ENCODE measurements at places on chromosomes 7 and 10.

- no peak for DNase-seq
These were observed 92.1 kb upstream of the RSU1 start for GRCh38 chr10:16909271-16909767.

- DNase-seq: no peak
These were observed 740.5 kb downstream of the REEP3 start for GRCh38 chr10:64261676-64262075.

DNA sequence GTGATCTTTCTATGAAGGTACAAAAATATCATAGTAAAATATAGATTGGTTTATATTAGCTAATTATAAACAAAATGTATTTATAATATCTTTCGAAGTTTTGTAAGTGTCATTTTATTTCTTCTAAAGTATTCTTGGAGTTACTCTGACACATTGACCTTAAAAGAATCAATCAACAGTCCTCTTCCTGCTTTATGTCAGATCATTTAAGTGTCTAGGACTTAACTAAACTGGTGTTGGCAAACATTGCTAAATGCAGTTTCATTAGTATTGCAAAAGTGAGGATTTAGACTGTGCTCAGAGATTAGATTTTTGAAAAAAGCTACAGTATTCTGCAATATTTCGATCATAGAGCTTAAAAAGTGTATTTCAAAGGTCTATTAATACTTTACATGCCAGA is 10.3 kb downstream of the GLCCI1 start:
- no peak for DNase-seq

DNA sequence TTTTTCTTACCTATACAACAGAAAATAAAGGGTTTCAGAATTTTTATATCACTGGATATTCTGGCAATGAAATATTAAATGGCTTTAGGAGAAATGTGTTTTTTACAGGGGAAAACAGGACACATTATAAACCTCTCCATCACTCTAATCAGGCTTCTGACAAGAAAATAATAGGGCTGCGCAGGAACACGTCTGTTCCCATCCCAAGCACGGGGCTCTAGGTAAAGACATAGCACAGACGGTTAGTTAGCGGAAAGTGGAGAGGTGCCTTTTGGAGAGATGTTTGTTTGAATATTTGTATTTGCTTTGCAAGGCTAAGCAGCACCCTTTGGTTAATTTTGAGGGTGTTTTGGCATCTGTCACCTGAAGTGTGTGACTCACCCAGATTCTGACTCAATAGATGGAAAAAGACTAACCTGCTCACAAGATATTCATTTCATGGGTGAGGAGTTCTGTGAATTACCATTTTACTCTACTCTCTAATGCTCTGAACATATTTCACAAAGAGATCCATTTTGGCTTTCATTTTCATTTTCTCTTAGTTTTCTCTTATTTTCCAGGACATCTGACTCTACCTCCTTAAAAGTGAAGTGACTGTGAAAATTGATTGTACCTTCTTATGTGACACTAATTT is 174.5 kb upstream of the AKR1E2 start:
- DNase-seq: no peak

GRCh38 chr10:58322072-58322834 is 12.6 kb upstream of the UBE2D1 start:
- DNase-seq: no peak

GRCh38 chr7:94350734-94351133 is 44.0 kb upstream of the COL1A2 start:
- no peak for DNase-seq

DNA sequence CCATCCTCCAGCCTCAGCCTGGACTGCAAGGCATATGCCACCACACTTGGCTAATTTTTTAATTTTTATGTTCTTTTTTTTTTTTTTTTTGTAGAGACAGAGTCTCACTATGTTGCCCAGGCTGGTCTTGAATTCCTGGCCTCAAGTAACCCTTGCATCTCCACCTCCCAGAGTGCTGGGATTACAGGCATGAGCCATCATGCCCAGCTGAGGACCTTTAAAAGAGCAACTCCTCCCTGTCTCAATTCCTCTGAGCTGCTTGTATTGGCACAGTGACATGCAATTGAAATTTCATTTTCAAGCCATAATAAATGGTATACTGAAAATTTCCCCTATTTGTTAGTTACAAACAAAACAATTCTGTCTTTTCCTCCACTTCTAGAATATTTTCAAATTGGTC is 19.5 kb downstream of the DNAJB9 start:
- DNase-seq: no peak

- no peak for DNase-seq
These were observed 28.3 kb downstream of the MAD1L1 start for GRCh38 chr7:2204446-2204845.

DNA sequence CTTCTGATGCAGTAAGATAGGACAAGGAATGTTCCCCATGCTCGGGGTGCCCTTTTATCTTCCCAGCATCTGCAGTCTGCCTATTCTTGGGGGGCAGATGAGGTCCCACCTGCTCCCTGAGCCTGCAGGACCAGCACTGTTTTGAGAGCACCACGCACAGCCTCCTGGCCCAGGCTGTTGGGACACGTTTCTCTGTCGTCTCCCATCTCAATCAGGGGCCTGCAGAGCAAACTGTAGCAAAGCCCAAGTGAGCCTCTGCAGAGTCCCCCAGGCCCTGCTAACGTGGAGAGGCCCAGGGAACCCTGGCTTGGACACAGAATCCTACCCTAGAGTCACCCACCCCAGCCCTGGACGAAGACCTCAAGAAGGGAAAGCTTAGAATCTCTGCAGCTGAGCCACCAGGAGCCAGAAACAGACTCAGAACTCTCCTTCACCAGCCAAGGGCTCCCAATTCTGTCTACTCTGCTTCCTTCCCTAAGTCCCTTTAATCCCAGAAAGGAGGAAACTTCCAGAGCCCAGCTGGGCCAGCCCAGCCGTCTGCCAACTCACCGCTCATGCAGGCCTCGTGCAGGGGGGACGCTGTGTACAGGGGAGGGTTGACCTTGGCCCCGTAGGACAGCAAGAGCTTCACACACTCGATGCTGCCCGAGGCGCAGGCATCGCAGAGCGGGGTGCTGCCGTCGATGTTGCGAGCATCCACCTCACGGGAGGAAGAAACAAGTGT is 15.6 kb downstream of the ASB13 start:
- DNase-seq: no peak

- no peak for DNase-seq
These were observed 6.2 kb downstream of the GIGYF1 start for GRCh38 chr7:100687751-100688300.

DNA sequence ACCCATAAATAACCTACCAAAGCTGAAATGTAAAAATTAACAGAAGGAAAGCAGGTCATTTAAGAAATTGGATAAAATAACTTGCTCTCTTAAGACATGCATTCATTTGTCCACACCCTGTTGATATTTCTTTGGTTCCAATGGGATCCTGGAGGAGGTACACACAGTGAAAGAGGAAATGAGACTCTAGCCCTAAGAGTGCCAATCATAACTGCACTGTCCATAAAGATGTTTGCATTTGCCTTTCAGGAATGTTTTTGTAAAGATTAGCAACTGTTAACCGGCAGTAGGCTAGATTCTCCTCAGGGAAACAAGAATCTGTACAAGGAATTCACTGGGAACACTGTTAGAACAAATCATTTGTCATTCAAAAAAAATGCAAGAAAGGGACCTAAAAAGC is 61.0 kb downstream of the MEOX2 start:
- no peak for DNase-seq

GRCh38 chr7:73615886-73616285 is 8.4 kb downstream of the MLXIPL start:
- DNase-seq: no peak

DNA sequence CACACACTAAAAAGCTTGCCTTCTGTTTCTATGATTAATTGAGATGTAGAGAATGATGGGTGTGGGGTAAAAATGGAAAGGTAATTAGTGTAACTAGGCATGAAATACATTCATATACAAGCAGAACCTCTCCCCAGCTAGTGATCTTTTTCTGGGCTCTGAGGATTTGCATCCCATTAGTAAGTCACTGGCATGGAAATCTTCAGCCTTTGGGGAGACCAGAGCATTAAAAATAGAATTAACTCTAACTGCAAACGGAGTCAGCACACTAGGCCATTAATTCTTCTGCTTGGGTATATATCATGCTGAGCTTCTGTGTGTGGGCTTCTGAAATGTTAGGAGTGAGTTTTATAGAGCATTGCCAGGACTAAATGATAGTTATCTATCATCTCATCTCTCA is 128.9 kb downstream of the HDAC9 start:
- DNase-seq: no peak

GRCh38 chr7:41459623-41460261 is 243.1 kb downstream of the INHBA start:
- DNase-seq: no peak

- no peak for DNase-seq
These were observed 8.2 kb downstream of the VIPR2 start for GRCh38 chr7:159136442-159136841.

GRCh38 chr7:71637578-71637977 is 505.6 kb downstream of the GALNT17 start:
- no peak for DNase-seq

- DNase-seq: no peak
These were observed 10.7 kb downstream of the CTBP2 start for GRCh38 chr10:125149680-125150047.

- DNase-seq: no peak
These were observed 71.3 kb upstream of the EN2 start for GRCh38 chr7:155386608-155387007.

DNA sequence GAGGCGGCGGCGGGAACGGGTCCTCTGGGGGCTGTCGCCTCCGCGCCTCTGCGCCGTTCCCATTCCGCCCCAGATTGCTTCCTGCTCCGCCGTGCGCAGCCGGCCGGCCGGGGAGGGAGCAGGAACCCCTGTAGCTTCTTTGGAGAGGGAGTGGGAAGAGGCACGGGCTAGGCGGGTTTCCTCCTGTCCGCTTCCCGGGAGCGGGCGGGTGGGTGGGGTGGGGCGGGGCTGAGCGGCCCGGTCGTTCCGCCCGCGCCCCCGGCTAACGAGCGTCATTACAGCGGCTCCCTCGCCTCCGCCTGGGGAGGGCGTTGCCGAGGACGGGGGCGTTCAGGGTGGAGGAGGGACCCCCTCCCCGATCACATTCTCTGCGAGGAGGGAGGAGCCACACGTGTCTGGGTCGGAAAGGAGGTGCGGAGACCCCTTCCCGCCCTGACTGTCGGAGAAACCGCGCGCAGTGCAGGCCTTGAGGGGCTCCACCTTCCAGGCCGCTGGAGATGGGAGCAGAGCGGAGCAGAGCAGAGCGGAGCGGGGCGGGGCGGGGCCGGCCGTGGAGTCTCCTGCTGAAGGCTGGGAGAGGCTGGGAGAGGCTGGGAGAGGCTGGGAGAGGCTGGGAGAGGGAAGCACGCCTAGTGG is 39.7 kb downstream of the AGAP3 start:
- no peak for DNase-seq

- DNase-seq: no peak
These were observed 74.9 kb upstream of the NRBF2 start for GRCh38 chr10:63058236-63058635.

- no peak for DNase-seq
These were observed 125.6 kb downstream of the CXCL12 start for GRCh38 chr10:44259090-44259874.

GRCh38 chr10:35336921-35337823 is 863 bp downstream of the CCNY start:
- peak; percentile 13 for DNase-seq

GRCh38 chr10:100485801-100486495 is 23.1 kb downstream of the WNT8B start:
- DNase-seq: no peak

DNA sequence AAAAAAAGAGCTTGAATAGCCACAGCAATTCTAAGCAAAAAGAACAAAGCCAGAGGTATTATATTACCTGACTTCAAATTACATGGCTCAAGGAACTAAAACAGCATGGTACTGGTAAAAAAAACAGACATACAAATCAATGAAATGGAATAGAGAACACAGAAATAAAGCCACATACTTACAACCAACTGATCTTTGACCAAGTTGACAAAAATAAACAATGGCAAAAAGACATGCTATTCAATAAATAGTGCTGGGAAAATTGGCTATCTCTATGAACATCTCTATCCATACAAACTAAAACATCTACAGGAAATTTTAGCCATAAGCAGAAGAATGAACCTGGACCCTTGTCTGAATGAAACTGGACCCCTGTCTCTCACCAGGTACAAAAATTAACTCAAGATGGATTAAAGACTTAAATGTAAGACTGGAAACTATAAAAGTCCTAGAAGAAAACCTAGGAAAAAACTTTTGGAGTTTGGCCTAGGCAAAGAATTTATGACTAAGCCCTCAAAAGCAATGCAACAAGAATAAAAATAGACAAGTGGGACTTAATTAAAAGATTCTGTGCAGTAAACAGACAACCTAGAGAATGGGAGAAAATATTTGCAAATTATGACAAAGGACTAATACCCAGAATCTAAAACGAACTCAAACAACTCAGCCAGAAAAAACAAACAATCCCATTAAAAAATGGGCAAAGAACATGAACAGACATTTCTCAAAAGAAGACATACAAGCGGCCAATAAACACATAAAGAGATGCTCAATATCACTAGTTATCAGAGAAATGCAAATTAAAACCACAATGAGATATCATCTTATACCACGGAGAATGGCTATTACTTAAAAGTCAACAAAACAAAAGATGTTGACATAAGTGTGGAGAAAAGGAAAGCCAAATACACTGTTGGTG is 72.8 kb upstream of the DDC start:
- DNase-seq: no peak

- no peak for DNase-seq
These were observed 18.2 kb downstream of the LIPF start for GRCh38 chr10:88682491-88682890.

- no peak for DNase-seq
These were observed 393 bp downstream of the ZNF467 start for GRCh38 chr7:149772956-149773434.

DNA sequence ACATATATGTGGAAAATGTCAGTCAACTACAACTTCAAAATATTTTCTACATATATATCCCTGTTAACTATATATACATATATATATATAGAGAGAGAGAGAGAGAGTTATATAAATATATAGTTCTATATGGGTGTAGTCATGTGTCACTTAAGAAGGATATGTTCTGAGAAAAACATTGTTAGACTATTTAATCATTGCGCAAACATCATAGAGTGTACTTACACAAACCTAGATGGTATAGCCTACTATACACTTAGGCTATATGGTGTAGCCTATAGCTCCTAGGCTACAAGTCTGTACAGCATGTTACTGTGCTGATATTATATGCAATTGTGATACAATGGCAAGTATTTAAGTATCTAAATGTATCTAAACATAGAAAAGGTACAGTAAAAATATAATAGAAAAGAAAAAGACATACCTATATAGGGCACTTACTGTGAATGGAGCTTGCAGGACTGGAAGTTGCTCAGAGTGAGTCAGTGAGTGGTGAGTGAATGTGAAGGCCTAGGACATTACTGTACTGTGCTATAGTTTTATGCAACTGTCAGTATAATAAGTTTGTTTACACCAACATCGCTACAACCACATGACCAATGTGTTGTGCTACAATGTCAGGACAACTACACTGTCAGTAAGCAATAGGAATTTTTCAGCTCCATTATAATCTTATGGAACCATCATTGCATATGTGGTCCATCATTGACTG is 18.0 kb upstream of the FGL2 start:
- no peak for DNase-seq
